Daoy (cell line): ENCODE measurements at places on chromosomes 2 and 18. TPM values are rescaled to one million over a fixed set of nuclear protein-coding genes. Genes with fewer than 3 reads are reported as not detected.

FAM110C gene
- total RNA-seq = 0.57 and 2.2 TPM in 2 replicates

IL1R1 gene
- total RNA-seq = 1.1 and 3.2 TPM in 2 replicates

AQP12B gene
- total RNA-seq = not detected in 2 replicates

CHRND gene
- not detected in 2 replicates for total RNA-seq

CAPN14 gene
- 0.11 TPM in 1 of 2 replicates, not detected in the other for total RNA-seq

SCN2A gene
- total RNA-seq = 0.51 and 0.83 TPM in 2 replicates

CNGA3 gene
- total RNA-seq = not detected in 2 replicates

FLACC1 gene
- total RNA-seq = not detected in 2 replicates

DSG1 gene
- not detected in 2 replicates for total RNA-seq

RAB6C gene
- total RNA-seq = not detected in 2 replicates

SCN3A gene
- 0.69 and 0.98 TPM in 2 replicates for total RNA-seq

AOX1 gene
- total RNA-seq = 2.3 and 11.7 TPM in 2 replicates

AGXT gene
- total RNA-seq = not detected in 2 replicates

PELI1 gene
- 6.2 and 7.1 TPM in 2 replicates for total RNA-seq

ASAP2 gene
- 20.3 and 22.7 TPM in 2 replicates for total RNA-seq

MRO gene
- total RNA-seq = not detected in 2 replicates

MYO1B gene
- 98.0 and 104 TPM in 2 replicates for total RNA-seq

UGT1A8 gene
- 15.1 and 15.4 TPM in 2 replicates for total RNA-seq

REG3A gene
- not detected in 2 replicates for total RNA-seq

GCG gene
- total RNA-seq = not detected in 2 replicates
